A549 (cell line): ENCODE measurements at places on chromosomes 2 and 18. TPM values are rescaled to one million over a fixed set of nuclear protein-coding genes. Genes with fewer than 3 reads are reported as not detected.

GRCh38 chr2:160322320-160322719, 122.2 kb upstream of the ITGB6 start:
- no peak for DNase-seq

DNA sequence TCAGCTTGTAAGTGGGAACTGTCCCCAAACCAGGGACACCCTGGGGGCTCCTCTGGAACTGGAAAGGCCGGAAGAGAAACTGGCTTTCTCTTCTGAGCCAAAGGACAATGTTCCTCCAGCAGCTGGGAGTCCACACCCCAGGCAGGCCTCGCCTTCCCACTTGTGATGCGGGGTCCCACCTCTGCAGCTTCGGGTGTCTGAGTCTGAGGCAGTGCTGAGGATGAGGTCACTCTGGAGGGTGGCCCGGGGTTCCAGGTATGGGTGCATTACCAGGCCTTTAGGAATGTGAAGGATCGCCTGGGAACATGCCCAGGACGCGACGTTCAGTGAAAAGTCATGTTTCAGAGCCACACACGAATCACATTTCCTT, 18.2 kb upstream of the BOK start:
- no peak for DNase-seq

GRCh38 chr2:18552351-18553077, 7.9 kb downstream of the RDH14 start:
- no peak for DNase-seq

DNA sequence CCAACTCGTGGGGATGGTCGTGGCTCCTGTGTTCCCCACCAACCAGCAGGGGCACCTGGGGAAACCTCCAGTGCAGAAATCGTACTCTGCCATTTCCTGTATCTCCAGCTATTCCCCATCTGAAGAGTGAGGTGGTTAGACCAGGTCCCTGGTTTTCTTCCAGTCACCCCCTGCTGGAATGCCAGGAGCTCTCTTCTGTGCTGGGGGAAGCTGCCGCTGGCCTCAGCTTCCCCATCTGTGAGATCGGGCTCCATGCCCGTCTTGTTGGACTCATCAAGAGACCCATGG, 119.7 kb downstream of the INHBB start:
- DNase-seq = no peak

IL1RL2 gene
- polyA plus RNA-seq = 0.05 TPM in 1 of 3 replicates, not detected in the others

GRCh38 chr2:71634567-71634966, 181.2 kb downstream of the DYSF start:
- DNase-seq = no peak

CLASP1 gene
- polyA plus RNA-seq = 15.2 to 16.0 TPM (median 15.8 TPM) in 3 replicates

ITGB6 gene
- 4.1 to 4.8 TPM (median 4.2 TPM) in 3 replicates for polyA plus RNA-seq

- DNase-seq = no peak
Measured at GRCh38 chr2:15729001-15729400, 137.3 kb downstream of the DDX1 start.

DNA sequence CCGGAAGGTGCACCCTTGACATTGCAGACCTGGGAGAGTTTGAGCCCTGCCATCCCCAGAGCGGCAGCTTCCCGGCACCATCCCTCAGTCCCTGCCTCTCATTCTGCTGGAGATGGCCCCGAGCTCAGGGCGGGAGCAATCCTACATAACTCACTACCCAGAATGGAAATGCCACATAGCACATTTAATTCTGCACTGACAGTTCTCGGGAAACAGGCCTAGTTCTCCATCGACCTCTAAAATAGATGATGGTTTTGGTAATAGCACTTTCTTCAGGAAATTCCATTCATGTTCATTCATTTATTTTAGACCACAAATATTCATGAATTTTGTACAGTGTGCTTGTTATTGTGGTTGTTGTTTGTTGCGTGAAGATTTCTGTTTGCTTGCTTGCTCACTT, 92.9 kb upstream of the SLC14A2 start:
- no peak for DNase-seq

GRCh38 chr18:55072698-55073097, 113.4 kb upstream of the CCDC68 start:
- no peak for DNase-seq

ANKRD30BL gene
- not detected in 3 replicates for polyA plus RNA-seq

DNAJC5G gene
- polyA plus RNA-seq = not detected in 3 replicates

DNA sequence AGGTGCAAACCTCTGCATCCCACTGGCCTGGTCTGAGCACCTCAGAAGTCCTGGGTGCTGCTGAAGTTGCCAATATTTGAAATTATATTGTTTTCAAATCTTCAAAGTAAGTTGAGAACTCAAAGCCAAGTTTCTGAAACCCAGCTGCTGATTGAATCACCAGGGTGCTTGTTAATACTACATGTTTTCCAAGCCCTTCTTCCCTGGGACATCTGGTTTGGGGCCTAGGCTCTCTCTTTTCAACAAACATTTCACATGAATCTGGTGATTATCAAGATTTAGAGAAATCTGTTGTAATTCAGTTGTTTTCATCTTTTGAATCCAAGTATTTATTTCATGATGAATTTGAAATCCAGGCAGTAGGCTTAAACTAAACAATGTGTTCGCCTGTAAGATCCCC, 24.4 kb downstream of the MLPH start:
- no peak for DNase-seq

DNA sequence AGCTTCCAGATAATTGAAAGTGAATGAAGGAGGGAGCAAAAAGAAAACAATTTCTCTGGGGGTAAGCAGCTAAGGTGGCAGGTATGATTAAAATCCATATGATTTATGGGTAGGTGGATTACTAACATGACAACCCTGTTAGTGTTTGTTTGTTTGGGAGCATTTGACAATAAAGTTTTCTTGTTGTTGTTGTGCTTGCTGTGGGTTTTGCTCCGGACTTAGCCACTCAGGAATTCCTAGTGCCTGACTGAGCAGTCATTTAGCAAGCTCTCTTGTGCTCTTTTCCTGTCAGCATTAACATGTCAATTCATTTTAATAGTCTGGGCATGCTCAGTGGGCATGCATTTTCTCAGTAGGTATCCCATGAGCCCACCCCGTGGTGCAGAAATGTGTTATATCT, 674.8 kb upstream of the ZEB2 start:
- DNase-seq = no peak

GRCh38 chr18:11533942-11534496, 75.4 kb upstream of the SLC35G4 start:
- DNase-seq = no peak

DSC1 gene
- polyA plus RNA-seq = not detected in 3 replicates

- no peak for DNase-seq
Measured at GRCh38 chr2:100682536-100682935, 119.7 kb downstream of the PDCL3 start.

SATB2 gene
- polyA plus RNA-seq = 1.6 to 2.3 TPM (median 1.9 TPM) in 3 replicates

TRAK2 gene
- polyA plus RNA-seq = 10.2 to 10.8 TPM (median 10.4 TPM) in 3 replicates

NCKAP5 gene
- polyA plus RNA-seq = 2.9 to 4.1 TPM (median 3.8 TPM) in 3 replicates

DNA sequence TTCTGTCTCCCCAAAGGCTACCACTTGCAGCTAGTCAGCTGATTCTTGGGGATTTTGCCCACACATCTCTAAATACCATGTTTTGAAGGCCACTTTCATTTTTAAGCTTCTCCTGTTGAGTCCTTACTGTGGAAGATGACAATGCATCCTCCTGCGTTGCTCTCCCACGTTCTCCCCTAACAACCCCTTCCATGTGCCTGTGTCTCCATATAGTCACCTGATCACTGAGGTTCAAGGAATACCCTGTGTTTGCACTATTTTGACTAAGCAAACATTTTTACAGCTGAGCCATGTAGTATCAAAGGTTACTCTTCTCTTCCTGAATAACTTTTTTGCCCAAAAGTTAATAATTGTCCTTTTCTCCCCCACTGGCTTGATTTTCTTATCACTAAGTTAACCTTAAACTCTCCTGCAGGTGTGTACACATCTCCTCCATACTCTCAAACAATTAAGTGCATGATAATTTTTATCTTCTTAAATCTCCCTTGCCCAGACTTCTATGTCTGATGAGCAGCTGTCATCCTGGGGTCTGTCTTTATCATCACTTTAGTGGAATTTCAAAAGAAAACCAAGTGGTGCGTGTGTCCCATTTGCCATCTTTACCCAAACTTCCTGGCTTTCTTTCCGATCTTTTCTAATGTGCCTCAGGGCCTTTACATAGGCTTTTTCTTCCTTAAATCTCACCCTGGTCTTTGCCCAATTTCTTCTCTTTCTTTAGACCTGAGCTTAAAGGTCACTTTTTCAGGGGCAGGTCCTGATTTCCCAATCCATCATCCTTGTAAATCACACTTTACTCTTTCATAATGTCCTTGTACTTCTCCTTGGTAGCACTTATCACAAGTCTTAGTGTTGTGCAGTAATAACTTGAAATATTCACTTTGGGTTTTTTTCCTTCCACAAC, 85.2 kb upstream of the SPATS2L start:
- no peak for DNase-seq

MROH2A gene
- 0.04 to 0.28 TPM (median 0.10 TPM) in 3 replicates for polyA plus RNA-seq

- DNase-seq = peak; percentile 61
Measured at GRCh38 chr2:10447300-10447894, 730 bp downstream of the ODC1 start.

- DNase-seq = no peak
Measured at GRCh38 chr18:55243857-55244256, 284.6 kb upstream of the CCDC68 start.

SH3RF3 gene
- 0.21 to 0.26 TPM (median 0.21 TPM) in 3 replicates for polyA plus RNA-seq

GRCh38 chr2:187877391-187877790, 323.2 kb upstream of the TFPI start:
- DNase-seq = no peak
